ENCODE measurements at places on chromosomes 16 and 17.

DNA sequence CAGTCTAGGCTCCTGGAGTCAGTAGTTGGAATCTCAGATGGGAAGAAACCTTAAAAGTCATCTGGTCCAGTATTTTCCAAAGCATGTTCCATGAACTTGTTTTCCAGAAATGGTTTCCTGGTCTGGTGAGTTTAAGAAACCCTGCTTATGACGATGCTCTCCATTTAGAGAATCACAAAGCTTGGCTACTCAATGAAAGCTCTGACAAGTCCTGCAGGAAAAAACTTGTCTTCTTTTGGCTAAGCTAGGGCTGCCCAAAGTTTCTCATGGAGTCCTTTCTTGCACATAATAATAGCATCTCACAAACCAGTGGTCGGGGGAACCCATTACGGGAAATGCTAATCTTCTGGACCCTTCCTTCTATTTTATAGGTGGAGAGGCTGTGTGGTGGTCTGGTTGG is 5.5 kb upstream of the NKD1 start:
- no peak for DNase-seq

DNA sequence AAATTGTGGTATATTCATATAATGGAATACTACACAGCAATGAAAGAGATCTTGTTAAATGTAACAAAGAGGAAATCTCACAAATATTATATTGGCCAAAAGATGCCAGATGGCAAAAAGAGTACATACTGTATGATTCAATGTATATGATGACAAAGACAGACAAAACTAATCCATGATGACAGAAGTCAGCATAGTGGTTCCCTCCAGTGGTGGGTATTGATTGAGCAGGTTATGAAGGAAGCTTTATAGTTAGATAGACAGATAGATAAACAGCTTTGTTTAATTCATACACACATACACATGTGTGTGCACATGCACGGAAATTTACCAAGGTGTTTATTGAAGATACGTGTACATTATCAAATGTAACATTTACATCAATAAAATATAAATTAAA is 74.4 kb upstream of the SMIM36 start:
- no peak for DNase-seq

GRCh38 chr16:21666772-21667171 is 3.0 kb downstream of the OTOA start:
- DNase-seq: no peak

DNA sequence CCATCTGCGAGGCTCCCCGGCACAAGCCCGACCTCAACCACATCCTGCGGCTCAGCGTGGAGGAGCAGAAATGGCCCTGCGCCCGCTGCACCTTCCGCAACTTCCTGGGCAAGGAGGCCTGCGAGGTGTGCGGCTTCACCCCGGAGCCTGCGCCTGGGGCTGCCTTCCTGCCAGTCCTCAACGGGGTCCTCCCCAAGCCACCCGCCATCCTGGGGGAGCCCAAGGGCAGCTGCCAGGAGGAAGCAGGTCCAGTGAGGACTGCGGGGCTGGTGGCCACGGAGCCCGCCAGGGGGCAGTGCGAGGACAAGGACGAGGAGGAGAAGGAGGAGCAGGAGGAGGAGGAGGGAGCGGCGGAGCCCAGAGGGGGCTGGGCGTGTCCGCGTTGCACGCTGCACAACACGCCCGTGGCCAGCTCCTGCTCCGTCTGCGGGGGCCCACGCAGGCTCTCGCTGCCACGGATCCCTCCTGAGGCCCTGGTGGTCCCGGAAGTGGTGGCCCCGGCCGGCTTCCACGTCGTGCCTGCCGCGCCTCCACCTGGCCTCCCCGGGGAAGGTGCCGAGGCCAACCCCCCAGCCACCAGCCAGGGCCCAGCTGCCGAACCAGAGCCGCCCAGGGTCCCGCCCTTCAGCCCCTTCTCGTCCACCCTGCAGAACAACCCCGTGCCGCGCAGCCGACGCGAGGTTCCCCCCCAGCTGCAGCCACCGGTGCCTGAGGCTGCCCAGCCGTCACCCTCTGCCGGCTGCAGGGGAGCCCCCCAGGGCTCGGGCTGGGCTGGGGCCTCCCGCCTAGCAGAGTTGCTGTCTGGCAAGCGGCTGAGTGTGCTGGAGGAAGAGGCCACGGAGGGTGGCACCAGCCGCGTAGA is 13.1 kb upstream of the PRR35 start:
- DNase-seq: peak; percentile 48

- DNase-seq: peak; percentile 47
Observed at GRCh38 chr16:14013571-14014283, 57.4 kb upstream of the MRTFB start.

GRCh38 chr17:4948166-4948930 is at the start of gene PFN1:
Gene PFN1, minus strand, starts transcription at chr17:4948530. Its CDS starts 136 bp downstream, at chr17:4948394.
- peak; percentile 94 for DNase-seq

- no peak for DNase-seq
Observed at GRCh38 chr16:10296956-10297340, 88.9 kb upstream of the ATF7IP2 start.

- DNase-seq: no peak
Observed at GRCh38 chr17:8821446-8822105, 22.4 kb upstream of the MFSD6L start.

DNA sequence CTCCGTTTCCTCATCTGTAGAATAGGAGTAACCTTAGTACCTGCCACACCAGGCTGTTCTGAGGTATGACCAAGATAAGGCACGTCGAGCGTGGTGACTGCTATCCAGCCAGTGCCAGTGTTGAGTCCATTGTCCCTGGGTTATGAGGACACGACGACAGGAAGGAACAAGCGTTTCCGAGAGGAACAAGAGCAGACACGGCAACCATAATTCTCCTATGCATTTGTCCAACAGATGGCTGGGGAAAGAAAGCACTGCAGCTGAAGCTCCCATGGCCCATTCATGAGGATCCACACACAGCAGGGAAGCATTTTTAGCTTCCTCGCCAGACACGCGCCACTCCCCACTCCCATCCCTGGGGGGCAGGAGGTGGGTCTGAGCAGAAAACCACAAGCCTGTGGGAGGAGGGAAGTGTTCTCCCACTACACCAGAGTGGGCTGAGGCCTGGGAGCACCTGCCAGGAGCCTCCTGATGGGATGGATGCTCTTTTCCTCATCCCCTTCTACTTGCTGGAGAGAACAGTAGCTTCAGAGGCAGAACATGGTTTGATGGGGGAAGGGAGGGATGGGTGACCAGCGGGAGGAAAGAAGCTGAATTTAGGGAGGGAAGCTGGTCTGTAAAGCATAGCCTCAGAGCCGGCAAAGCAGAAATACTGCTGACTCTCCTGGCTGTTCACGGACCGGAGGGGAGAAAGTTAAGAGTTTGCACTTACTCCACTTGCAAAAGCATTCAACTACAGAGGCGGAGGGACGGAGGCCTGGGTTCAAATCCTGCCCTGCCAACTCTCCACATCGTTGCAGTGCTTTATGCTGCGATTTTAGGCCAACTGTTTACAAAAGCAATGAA is 2.7 kb downstream of the COTL1 start:
- no peak for DNase-seq

DNA sequence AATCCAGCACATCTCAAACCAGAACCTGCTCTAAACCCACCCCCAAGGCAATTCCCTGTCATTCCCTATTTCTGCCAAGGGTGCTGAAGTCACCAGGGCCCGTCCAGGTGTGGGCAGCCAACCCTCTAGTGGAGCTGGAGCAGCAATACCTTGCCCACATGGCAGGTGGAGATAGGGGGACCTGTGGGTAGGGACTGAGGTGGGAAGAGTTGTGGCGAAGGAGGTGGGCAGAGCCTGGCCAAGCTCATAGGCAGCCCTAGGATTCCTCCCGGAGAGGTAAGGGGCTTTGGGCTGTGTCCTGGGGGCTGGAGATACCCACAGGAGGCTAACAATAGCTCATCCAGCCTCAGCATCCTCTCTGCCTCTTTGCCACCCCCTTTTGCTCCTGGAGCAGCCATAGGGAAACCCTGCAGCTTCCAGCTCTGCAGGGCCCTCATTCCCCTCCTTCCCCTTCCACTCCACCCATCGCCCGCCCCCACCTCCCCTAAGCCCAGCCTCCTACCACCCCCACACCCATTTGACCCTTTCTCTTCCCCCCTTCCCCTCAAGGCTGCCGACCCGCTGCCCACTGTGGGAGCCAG is 30.4 kb upstream of the CRHR1 start:
- DNase-seq: no peak

GRCh38 chr17:37698132-37698910 is 46.5 kb downstream of the HNF1B start:
- DNase-seq: peak; percentile 43

DNA sequence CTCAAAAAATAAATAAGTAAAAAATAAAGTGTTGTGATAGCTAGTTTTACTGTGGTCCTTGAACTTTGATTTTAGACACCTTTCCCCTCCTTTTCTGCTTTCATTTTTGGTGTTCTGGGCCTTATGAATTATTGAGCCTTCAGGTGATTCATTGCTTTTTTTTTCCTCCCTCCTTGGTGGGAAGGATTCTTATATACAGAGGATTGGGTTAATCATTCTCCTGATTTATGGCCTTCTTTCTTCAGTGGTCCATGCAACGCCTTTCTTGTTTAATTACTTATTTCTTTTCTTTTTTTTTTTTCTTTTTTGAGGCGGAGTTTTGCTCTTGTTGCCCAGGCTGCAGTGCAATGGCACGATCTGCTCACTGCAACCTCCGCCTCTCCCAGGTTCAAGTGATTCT is 8.0 kb upstream of the MYL4 start:
- no peak for DNase-seq

- DNase-seq: no peak
Observed at GRCh38 chr17:73138541-73139138, 26.2 kb upstream of the SSTR2 start.

- no peak for DNase-seq
Observed at GRCh38 chr17:36929851-36930582, 7.3 kb upstream of the LHX1 start.

DNA sequence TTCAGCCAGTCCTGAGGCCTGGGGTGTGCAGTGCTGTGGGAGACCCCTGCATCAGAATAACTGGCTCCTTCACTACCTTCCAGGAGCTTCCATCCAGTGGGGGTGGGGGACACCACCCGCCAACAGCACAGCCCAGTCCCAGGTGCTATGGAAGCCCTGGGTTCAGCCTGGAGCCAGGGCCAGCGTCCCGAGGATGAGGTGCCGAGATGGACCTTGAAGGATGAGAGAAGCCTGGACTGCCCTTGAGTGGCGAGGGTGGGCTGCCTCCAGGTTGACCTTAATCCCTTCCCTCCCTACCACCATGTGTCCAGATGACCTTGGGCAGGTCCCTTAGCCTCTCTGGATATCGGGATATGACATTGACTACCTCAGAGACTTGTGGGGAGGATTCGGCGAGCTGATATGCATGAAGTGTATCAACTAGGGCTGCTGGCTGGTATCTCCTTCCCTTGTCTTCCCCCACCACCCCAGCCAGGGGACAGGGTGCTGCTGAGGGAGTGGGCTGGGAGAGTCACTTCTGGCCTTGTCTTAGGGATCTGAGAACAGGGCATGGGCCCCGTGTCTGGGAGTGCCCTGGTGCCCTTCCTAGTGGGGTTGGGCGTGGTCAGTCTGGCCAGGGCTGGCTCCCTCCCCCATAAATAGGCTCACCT is 14.2 kb upstream of the LASP1NB start:
- DNase-seq: no peak

GRCh38 chr16:78775161-78775561 is 675.7 kb downstream of the WWOX start:
- no peak for DNase-seq

DNA sequence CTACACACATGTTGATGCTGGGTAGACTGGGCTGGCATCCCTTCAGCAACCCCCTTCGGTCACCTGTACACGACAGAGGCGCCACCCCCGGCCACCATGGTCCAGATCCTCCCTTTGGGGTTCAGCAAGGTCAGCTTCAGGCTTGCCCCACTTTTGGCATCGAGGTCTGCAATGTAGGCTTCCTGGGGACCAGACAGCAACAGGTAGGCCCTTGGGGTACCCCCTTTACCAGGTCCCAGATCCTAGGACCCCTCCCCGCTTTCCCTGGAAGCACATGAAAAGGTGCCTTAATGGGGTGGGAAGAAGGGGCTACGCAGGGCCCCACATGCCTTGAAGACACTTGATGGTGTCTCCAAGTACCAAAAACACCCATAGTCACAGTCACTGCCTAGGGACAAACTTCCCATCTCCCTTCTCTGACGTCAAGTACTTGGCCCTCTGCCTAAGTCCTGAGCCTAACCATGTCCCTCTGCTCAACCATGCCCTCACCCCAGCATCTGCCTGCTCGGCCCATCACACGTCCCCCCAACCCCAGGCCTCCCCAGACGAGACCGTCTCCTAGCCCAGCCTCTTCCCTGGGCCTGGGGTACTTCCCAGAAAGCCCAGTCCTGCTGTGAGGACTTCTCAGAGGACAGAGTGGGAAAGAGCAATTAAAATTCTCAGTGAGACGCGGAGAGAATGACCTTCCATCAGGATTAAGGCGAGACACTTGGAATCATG is 12.1 kb downstream of the ACLY start:
- no peak for DNase-seq

DNA sequence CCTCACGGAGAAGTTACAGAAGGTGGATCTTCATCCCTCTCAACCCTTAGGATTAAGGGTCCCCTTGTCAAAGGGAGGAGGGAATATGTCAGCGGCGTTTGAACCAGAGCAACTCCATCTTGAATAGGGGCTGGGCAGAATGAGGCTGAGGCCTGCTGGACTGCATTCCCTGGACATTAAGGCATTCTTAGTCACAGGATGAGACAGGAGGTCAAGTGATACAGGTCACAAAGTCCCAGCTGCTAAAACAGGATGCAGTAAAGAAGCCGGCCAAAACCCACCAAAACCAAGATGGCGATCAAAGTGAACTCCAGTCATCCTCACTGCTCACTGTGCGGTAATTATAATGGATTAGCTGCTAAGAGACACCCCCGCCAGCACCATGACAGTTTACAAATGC is 36.7 kb downstream of the RBFOX3 start:
- no peak for DNase-seq

DNA sequence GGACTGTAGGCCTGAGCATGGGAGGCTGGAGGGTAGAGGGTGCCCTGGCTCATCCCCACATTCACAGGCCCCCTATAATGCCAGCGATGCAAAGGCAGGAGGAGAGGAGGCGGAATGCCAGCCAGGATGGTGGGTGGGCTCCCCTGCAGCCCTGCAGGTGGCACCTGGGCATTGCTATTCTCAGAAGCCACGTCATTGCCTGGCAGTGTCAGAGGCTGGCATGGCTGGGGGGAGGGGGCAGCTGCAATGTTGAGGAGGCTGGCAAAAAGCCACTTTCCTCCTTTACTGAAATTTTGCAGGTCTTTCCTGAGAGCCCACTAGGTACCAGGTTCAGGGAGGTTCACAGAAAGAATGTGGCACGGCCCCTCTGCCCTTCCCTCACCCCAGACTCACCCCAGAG is 36.2 kb downstream of the RAB11FIP4 start:
- no peak for DNase-seq

GRCh38 chr17:4340914-4341615 is 25.4 kb downstream of the UBE2G1 start:
- DNase-seq: no peak

GRCh38 chr17:66889480-66890230 is 54.7 kb downstream of the CACNG5 start:
- DNase-seq: no peak

GRCh38 chr17:76459674-76460073 is 6.7 kb upstream of the UBE2O start:
- no peak for DNase-seq
